ENCODE measurements at places on chromosomes 4 and X. TPM values are rescaled to one million over a fixed set of nuclear protein-coding genes. Genes with fewer than 3 reads are reported as not detected.

Gene MAGEA12
- 0.27 TPM for total RNA-seq

DNA sequence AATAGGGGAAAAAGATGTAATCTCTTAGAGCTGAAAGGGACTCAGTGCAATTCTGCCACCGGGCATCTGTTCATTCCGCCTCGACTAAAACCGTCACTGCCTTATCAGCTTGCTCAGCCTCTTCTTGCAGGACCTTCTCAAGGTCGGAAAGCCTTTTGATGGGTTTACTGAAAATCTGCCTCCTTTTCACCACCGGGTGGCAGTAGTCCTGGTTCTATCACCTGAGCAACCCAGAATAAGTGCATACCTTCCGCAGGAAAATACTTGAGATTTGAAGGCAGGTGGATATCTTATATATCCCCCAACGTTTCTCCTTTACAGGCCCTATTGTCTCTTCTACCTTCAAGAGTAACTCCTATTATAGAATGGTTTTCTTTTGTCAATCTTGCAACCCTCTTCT lies 103.4 kb upstream of the PAK3 start:
- peak; percentile 67 for DNase-seq

Gene SERPINA7
- total RNA-seq = not detected

- DNase-seq = no peak
Observed at GRCh38 chr4:3671571-3672464, 94.4 kb upstream of the ADRA2C start.

DNA sequence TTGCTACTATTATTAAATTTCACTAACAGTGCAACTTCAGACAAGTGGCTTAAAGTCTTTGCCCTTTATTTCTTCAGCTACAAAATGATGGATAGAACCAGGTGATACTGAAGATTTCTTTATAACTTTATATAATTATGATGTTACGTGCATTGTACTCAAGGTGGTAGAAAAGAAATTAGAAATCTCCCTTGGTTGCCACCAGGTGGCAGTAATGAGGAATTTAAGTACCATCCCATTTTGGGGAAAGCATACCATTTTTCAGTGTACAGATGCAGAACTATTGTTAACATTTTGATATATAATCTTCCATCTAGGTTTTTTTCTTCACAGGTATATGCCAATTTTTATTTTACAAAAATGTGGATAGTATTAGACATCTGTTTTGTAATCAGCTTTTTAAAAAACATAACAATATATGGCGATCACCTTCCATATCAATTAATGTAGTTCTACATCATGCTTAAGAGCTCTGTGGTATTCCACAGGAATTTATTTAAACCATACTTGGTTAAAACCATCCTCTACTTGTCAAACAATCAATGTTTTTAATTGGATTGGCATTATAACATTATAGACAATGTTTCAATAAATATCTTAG lies 37.7 kb upstream of the RAB33B start:
- DNase-seq = peak; percentile 66

Gene UGT2A1
- total RNA-seq = not detected

DNA sequence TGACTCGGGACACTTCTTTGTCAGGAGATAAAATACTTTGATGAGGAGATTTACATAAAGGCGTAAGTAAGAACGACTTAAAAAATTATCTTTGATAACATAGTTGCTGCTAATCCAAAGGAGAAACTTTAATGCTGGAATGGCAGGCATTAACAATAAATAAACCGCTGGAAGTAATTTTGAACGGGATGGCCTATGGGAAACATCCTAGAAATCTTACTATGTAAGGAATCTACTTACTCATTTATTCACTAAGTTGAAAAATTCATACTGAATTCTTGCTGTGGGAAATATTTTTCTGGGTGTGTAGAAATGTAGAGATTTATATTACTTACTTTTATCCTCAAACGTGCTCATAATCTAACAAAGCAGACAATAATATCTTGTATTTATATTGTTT lies 425.7 kb upstream of the ZFP42 start:
- no peak for DNase-seq

- DNase-seq = no peak
Observed at GRCh38 chr4:24642981-24643547, 58.7 kb upstream of the DHX15 start.

DNA sequence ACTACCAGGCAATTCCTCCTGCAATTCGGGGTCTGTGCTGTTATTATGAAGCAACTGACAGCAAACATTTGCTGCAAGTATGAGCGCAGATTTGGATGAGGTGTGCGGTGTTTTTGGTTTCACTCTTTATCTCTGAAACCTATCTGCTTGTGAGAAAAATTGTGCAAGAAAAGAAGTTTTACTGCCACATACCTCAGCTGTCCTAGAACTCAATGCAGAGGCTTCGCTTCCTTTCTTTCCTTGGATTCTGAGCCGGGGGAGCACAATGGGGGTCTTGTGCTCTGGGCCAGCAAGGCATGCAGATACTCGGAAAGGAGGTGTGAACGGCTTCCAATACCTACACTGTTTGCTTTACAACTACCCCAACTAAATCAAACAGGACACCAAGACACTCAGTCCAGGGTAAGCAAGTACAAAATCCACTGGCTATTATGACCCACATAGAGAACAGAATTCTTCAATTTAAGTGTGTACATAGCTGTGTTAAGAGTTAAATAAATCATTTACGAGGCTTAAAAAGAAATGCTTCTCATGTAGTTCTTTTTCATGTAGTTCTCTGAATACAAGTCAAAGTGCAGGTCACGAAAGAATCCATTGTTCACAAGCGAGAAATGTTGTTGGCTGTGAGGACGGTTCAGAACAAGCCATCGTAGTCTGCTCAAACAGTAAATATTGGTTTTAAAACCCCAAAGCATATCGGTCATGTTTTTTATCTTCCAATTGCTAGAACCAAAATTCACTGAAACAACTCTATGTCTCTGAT lies 1.1 kb downstream of the SORBS2 start:
- DNase-seq = peak; percentile 33

DNA sequence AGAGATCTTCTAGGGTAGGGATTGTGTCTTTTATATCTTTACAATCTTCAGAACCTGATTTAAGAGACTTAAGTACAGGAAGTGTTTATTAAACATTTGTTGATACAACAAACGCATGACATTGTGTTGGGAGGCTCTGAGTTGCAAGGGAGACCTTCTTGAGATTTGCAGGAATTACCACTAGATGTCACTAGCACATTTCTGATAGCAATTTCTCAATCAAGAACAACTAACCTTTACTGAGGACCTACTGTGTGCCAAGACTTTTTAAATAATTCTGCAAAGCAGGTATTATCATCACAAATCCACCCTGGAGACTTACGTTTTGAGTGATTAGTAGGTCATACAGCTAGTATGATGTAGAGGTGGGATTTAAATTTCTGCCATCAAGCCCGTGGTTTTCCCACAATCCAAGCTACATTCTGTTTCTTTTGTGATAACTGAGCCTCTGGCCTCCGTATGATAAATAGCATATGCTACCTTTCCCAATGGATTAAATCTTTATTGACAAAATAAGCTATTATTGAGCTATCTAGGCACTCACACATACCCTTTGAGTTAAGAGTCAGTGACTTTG lies 986.0 kb downstream of the CCSER1 start:
- peak; percentile 82 for DNase-seq

Gene PQBP1
- 53.2 TPM for total RNA-seq

- no peak for DNase-seq
Observed at GRCh38 chr4:123597586-123597985, 201.0 kb downstream of the SPRY1 start.

- peak; percentile 91 for DNase-seq
Observed at GRCh38 chrX:47573341-47574075, 8.7 kb upstream of the TIMP1 start.

GRCh38 chr4:111404673-111405072 lies 740.6 kb upstream of the FAM241A start:
- DNase-seq = no peak

DNA sequence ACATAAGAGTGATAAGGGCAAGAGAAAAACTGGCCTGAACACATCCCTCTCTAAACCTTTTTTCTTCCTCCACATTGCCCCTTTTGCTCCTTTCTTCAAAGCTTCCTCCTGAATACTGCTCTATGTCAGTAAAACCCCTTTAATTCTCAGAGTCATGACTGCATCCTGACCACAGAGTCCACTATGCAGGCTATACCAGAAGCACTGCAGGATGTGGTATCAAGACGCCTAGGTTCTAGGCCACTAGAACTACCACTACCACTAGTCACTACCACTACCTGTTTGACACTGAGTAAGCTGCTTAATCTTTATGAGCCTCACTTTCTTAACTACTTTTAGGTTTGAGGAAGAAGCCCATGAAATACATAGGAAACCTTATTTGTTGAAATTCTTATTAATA lies 38.7 kb downstream of the ARHGEF9 start:
- no peak for DNase-seq

- no peak for DNase-seq
Observed at GRCh38 chr4:1069394-1069793, 44.0 kb downstream of the RNF212 start.
